ENCODE measurements at places on chromosomes 4 and X.

GRCh38 chrX:121301356-121301755 is 253.9 kb downstream of the GLUD2 start:
- DNase-seq = no peak

DNA sequence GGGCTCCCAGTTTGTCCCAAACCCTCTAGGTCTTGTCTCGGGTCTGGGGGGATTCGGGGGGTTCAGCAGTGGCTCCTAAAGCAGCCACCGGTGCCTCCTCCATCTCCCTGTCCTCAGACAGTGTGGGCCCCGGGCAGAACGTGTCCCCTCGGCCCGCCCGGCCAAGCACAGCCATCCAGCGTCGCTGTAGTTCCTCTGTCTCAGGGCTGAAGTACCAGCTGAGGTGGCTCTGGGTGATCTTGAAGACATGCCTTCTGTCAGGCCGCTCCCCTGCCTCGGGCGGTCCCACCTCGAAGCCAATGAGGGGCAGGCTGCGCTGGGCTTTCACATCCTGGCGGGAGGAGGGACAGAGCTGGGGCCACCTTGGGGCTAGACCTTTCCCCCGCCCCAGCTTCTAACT is 5.9 kb downstream of the TSR2 start:
- DNase-seq = no peak

DNA sequence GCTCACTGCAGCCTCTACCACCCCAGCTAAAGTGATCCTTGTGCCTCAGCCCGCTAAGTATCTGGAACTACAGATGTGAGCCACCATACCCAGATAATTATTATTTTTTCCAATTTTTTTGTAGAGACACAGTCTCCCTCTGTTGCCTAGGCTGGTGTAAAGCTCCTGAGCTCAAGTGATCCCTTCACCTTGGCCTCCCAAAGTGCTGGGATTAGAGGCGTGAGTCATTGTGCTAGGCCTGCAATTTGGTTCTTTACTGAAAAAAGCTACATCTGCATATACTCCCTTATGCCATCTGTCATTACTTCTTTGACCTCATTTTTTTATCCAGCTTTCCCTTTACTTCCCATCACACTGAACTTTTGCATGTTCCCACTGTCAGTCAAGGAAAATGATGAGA is 2012.4 kb upstream of the IGFBP7 start:
- DNase-seq = no peak

- no peak for DNase-seq
Measured at GRCh38 chr4:78320349-78320935, 231.1 kb upstream of the ANXA3 start.

GRCh38 chrX:133188631-133189030 is 29.5 kb downstream of the TFDP3 start:
- no peak for DNase-seq

GRCh38 chr4:184369871-184370270 is 104.5 kb downstream of the IRF2 start:
- DNase-seq = no peak

- no peak for DNase-seq
Measured at GRCh38 chr4:71833232-71833900, 49.5 kb upstream of the GC start.

GRCh38 chrX:64205441-64205734 is at the start of gene AMER1:
TSS of gene AMER1 (minus strand) at chrX:64205708. CDS start at chrX:64193286, 12,422 bp downstream.
- DNase-seq = no peak

GRCh38 chrX:79568309-79568708 is 201.2 kb upstream of the ITM2A start:
- DNase-seq = no peak

DNA sequence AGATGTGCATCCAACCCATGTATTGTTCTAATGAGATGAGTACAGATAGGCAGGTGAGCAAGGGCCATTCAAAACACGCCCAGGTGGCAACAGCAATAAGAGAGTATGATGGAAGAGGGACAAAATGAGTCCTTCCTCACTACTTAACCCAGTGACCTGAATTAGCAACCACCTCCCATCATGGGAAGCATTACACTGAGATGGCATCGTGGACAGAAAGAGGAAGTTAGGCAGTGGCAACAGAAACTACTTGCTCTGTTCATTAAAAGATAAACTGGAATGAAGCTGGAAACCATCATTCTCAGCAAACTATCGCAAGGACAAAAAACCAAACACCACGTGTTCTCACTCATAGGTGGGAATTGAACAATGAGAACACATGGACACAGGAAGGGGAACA is 17.2 kb downstream of the RXFP1 start:
- no peak for DNase-seq

DNA sequence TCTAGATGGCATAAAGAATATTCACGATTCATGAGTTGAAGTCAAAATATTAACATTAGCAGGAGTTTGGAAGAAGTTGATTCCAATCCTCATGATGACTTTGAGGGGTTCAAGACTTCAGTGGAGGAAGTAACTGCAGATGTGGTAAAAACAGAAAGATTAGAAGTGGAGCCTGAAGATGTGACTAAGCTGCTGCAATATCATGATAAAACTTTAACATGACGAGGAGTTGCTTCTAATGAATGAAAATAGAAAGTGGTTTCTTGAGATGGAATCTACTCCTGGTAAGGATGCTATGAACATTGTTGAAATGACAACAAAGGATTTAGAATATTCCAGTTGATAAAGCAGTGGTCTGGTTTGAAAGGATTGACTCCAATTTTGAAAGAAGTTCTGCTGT is 70.1 kb upstream of the TMLHE start:
- DNase-seq = no peak
